ENCODE measurements at places on chromosomes 1 and 21.
A peak's percentile ranks its signal among the peaks of the same experiment; 100 is the strongest.

DNA sequence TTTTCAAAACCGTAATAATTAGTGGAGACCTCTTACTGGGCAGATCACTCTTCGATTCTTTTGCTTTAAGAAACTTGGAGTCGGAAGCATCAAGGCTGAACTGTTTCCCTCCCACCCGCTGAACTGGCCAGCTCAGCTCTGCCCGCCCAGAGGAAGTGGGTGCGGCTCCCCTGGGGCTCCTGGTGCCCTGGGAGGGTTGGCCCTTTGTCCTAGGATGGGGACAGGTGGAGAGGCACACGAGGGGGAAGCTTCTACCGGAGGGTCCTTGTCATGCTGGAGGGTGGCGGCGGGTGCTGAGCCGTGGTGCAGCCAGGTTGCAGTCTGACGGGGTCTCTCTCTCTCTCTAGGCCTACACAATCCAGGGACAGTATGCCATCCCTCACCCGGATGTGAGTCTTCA is 64.3 kb upstream of the COL6A1 start:
- DNase-seq = no peak

- DNase-seq = no peak
Observed at GRCh38 chr1:88742531-88742930, 58.5 kb downstream of the PKN2 start.

GRCh38 chr1:33272930-33273329 is 16.6 kb downstream of the ZNF362 start:
- no peak for DNase-seq

DNA sequence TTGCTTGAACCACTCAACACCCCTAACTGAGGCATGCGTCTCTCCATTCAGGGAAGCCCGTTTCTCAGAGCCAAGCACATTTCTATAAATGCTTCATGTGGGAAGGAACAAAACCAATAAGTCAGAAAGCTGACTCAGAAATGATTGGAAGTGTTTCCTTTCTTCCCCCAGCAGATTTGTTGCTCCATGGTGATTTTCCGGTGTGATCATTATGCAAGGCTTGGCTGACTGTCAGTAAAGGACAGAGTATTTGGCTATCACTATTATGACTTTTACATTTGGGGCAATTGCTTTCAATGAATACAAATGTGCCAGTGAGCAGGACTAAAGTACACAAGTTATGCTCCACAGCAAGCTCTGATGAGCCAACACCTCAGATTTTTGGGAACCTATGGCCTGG is 53.3 kb upstream of the ZC3H11B start:
- DNase-seq = no peak

DNA sequence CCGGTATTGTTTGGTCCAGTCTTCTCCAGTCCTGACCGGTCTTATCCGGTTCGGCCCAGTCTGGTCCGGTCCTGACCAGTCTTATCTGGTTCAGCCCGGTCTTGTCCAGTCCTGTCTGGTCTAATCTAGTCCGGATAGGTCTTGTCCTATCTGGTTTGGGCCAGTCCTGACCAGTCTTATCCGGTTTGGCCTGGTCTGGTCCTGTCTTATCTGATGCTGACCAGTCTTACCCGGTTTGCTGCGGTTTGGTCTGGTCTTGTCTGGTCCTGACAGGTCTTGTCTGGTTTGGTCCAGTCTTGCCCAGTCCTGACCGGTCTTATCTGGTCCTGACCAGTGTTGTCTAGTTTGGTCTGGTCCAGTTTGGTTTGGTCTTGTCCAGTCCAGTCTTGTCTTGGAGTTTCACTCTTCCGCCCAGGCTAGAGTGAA is 30.1 kb downstream of the DHX9 start:
- no peak for DNase-seq

- DNase-seq = no peak
Observed at GRCh38 chr1:100624886-100625610, 87.1 kb downstream of the GPR88 start.

DNA sequence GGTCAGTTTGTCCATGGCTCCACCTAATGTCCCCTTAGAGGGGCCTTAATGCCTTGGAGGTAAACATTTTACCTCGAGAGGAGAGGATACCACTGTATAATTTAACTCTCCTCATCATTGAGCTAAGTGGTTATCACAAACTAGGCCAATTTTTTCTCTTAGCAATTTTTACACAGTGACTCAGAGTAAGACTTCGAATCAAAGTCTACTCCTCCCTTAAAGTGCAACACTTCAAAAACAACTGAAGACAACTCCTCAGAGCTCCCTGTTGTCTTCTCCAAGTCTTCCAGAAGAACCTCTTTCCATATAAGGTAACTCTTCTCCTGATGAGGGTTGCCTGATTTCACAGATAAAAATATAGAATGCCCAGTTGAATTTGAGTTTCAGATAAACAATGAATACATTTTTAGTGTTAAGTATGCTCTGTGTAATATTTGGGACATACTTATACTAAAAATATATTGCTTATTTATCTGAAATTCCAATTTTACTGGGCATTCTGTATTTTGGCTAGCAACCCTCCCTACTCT is 4.9 kb upstream of the PTGFRN start:
- DNase-seq = no peak

DNA sequence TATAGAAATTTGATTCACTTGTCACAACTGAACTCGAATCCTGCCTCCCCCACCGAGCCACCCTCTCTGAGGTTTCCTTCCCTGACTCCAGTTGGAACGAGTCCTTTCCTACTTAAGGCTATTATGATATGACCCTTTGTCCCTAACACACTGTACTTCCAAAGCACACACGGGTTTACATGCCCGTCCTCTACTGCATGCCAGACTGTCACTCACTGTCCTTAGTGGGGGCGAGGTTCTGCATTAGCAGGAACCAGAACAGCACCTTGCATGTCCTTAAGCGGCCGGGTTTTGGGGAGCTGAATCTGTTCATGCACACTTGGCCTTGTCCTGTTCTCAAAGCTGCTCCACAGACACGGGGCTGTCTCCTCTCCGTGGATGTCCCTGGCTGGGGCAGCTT is 164.6 kb upstream of the KCNJ6 start:
- no peak for DNase-seq

- DNase-seq = no peak
Observed at GRCh38 chr1:233885196-233885920, 19.1 kb upstream of the SLC35F3 start.

DNA sequence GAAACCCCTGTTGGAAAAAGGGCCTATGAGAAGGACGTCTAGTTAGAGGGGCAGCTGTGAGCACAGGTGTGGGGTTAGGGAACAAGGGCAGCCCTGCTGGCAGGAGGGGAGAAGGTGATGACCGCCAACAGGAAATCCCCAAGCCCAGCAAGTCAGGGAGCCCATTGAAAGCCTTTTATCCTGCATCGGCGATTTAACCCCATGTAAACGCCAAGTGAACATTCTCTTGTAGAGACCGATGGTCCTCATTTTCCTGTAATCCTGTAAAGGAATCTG is 1.1 kb upstream of the BSND start:
- DNase-seq = no peak

DNA sequence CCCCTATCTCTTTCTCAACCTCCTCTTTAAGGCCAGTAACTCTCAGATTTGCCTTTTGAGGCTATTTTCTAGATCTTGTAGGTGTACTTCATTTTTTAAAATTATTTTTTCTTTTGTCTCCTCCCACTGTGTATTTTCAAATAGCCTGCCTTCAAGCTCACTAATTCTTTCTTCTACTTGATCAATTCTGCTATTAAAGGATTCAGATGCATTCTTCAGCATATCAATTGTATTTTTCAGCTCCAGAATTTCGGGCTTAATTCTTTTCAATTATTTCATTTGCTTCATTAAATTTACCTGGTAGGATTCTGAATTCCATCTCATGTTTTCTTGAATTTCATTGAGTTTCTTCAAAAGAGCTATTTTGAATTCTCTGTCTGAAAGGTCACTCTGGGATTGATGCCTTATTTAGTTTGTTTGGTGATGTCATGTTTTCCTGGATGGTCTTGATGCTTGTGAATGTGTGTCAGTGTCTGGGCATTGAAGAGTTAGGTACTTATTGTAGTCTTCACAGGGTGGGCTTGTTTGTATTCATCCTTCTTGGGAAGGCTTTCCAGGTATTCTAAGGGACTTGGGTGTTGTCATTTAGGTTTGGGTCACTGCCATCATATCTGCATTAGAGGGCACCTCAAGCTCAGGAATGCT is 3.6 kb upstream of the HHAT start:
- DNase-seq = no peak

GRCh38 chr1:50424045-50424883 is 1.0 kb upstream of the DMRTA2 start:
- DNase-seq = no peak

GRCh38 chr1:8022395-8023286 is 3.5 kb downstream of the ERRFI1 start:
- DNase-seq = no peak

DNA sequence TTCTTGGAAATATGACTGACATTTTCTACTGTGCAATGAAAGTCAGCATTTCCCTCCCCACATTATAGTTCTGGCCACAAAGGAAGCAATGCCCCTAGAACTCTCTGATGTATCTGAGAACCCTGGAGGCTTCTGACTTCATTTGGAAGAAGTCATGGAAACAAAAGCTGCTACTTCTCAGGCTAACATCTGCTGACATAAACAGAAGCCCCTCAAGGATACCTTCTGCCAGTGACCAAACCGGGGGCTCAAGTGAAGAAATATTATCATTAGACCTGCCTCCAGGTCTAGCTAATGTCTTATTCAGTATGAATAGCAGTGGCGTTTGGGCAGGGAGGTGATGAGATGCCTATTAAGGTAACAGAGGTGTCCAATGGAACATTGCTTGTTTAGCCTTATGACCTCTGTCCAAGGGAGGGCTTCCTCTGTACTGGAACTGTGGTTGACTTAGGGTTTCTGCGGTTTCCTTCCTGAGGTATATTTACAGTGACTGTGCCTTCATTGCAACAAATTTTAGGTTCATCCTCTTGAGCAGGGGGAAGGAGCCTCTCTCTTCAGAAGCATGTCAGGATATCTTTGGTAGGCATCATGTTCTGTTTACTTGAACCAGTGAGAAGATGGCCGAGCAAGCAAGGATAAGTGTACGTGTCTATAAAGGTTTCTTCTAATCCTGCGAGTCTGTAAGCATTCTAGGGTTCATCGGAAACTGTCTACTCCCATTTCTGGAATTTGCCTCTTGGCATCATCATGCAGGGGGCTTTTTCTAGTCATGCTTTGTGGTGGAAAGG is 161.7 kb downstream of the PBX1 start:
- DNase-seq = peak; percentile 53

DNA sequence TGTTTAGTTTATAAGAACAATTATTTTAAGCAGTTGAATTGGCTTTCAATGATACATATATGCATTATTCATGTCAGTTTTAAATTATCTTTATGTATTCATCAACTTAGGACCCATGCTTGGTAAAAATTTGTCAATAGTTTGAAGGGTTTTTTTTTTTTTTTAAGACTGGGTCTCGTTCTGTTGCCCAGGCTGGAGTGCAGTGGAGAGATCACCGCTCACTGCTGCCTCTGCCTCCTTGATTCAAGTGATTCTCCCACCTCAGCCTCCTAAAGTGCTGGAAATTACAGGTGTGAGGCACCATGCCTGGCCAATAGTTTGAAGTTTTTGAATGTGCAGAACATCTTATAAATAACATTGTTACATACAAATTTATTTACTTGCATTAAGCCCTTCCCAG is 1671.0 kb upstream of the B3GALT2 start:
- DNase-seq = no peak

DNA sequence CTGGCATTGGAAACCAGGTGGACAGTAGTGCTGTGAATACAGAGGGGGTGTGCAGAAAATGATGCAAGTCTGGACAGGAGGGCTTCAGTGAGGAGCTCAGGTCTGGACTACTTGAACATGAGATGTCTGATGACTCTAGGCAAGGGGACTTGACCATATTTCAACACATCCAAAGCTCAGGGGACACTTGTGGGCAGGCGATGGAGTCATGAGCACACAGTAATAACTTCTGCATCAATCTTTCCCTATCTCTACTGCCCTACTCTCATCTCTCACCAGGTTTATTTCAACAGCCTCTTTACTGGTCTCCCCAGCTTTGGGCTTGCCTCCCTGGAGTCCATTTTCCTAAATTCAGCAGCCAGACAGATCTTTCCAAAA is 21.9 kb downstream of the FMO2 start:
- DNase-seq = no peak

DNA sequence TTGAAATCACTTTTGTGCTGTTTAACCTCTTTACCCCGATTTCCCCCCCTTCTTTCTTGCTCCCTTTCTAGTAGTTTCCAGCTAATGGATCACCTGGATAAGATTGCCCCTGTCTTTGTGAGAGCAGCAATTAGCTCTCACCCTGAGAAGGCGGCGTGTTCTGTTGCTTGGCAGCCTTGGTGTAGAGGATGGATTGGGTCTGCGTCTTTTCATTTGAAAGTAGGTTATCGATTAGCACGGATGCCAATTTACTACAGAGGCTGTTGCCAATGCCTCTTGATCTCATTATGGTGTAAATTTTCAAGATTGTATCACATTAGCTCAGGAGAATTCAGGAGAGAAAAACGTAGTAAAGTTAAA is 26.4 kb downstream of the KIF26B start:
- no peak for DNase-seq

DNA sequence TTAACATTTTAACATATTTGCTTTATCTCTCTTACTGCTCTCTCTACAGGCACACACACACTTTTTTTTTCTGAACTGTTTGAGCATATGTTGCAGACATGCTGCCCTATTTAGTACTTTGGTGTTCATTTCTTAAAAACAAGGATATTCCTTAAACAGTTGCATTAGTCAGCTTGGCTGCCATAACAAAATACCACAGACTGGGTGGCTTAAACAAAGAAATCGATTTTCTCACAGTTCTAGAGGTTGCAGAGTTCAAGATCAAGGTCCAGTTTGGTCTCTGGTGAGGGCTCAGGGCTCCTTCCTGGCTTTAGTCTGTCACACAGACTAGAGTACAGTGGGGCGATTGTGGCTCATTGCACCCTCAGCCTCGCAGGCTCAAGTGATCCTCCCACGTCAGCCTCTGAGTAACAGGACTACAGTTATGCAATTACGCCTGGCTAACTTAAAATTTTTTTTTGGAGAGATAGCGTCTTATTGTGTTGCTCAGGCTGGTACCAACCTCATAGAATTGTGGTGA is 46.7 kb downstream of the RPRD2 start:
- no peak for DNase-seq

- no peak for DNase-seq
Observed at GRCh38 chr1:110426854-110427253, 19.4 kb upstream of the LAMTOR5 start.

DNA sequence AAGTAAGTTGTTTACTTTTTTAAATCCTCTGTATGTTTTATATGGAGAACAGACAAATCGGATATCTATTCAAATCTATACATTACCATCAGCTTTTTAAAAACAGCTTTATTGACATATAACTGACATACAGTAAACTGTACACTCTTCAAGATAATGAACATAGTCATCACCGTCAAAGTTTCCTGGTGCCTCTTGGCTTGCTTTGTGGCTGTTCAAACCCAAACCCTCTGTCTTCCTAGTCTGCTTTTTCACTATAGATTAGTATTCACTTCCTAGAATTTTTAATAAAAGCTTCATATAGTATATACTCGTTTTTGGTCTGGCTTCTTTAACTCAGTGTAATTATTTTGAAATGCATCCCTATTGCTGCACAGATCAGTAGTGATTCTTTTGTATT is 56.4 kb upstream of the TPTE start:
- no peak for DNase-seq

- DNase-seq = no peak
Observed at GRCh38 chr1:109969907-109970306, 14.7 kb upstream of the AHCYL1 start.

All from brain pericyte (primary cell).